ENCODE measurements at places on chromosomes 2 and 18.

DNA sequence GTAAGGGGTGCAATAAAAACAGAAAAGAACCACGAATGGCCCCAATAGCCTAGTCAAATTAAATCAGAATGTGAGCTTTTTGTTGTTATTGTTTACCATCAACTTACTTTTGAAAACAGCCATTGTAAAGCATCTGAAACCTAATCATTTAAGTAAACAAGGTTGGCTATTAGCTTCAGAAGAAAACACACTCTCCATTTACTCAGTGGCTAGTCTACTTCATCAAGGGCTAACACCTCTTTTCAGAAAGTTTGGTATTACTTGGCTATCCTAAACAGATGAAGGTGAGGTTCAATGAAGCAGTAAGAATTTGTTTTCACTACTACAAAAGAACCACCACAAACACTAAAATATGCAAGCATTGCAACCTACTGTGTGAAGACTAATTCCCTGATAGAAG lies 398.0 kb downstream of the CDH2 start:
- DNase-seq, result no peak

- DNase-seq, result no peak
Measured at GRCh38 chr2:106843910-106844250, 42.1 kb downstream of the ST6GAL2 start.

DNA sequence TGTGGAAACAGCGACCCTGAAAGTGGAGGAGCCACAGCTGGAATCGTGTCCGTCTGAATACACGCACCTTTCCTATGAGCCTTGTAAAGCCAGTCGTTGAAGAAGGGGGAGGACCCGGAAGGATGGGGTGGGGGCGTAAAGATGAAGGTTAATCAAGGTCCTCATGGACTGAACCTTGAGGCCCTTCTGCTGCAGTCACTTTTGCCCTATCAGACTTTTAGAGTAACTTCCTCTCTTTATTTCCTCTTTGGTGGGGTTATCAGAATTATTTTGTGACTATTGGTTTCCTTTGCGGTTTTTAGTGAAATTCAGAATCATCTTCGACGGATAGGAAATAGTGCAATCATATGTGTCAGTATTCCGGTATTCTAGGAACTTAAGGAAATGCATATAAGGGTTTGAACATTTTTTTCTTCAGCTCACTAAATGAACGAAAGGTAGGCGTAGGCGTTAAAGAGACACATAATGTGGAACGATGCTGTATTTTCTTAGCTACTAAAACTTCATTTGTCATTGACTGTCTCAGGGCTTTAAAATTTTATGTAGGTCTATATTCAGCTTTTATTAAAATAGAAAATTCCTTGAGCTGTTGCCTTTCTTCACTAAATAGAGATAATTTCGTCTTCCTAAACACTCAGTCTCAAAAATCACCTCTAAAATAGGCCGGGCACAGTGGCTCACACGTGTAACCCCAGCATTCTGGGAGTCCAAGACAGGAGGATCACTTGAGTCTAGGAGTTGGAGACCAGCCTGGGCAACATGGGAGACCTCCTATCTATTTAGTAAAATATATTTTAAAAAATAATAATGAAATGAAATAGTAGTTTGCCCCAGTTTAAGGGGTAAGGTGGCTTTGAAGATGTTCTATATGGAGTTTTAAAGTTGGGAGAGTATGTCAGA lies 1.4 kb upstream of the YES1 start:
- DNase-seq, result no peak

GRCh38 chr2:8566155-8566670 lies 115.6 kb upstream of the ID2 start:
- no peak for DNase-seq

DNA sequence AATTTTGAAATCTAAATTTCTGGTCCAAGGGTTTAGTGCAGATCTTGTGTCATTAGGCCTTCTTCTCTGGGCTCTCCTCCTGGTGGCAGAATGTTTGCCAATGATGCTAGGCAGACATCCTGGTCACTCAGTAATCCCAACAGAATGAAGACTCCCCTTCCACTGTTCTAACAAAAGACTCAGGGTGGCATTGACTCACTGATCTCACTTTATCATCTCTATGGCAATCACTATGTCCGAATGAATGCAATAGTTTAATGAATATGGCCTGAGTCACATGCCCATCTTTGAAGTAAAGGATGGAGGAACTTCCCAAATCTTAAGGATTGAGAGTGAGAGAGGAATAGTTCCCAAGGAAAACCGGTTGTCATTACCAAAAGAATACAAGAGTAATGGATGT lies 261.1 kb downstream of the KCNE4 start:
- no peak for DNase-seq

- DNase-seq, result no peak
Measured at GRCh38 chr2:191233533-191233932, 11.7 kb upstream of the MYO1B start.

GRCh38 chr18:48134609-48135008 lies 204.2 kb upstream of the SMAD2 start:
- no peak for DNase-seq

DNA sequence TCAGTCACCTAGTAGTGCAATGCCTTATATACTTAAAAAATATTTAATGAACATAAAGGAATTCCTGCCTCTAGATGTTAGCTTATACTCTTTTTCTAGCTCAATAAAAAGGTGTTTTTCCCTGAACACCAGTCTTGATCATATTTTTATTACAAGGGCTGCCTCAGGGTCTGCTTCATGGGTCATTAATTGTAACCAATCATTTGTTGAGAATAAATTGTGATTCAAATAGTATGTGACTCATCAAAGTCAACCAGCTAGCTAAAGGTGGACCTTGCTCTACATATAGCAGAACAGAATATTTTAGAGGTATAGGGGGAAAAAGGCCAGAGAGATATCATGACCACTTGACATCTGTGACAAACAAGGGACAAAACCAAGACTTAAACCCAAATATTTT lies 114.0 kb downstream of the PIK3C3 start:
- no peak for DNase-seq

GRCh38 chr2:189129971-189130370 lies 49.6 kb downstream of the COL5A2 start:
- DNase-seq, result no peak
